ENCODE measurements at places on chromosomes 11 and 22. TPM values are rescaled to one million over a fixed set of nuclear protein-coding genes. Genes with fewer than 3 reads are reported as not detected.

DNA sequence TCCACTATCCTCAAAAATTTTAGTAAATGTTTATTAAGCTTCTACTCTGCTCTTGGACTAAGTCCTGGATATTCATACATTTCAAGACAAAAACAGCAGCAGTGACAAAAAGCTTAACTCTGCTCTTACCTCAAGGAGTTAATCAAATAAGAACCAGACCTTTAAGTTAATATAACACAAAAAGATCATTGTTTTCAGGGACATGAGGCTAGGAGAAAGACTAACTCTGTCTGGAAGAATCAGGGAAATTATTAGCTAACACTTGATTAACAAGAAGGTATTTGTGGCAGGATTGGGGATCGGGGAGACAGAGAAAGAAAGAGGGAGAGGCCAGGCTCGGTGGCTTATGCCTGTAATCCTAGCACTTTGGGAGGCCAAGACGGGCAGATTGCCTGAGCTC lies 74.4 kb downstream of the PPP2R1B start:
- DNase-seq: no peak

GRCh38 chr22:46573781-46574437 lies 36.5 kb upstream of the CELSR1 start:
- no peak for DNase-seq

LMO2 gene
- total RNA-seq: 0.70 TPM

DNA sequence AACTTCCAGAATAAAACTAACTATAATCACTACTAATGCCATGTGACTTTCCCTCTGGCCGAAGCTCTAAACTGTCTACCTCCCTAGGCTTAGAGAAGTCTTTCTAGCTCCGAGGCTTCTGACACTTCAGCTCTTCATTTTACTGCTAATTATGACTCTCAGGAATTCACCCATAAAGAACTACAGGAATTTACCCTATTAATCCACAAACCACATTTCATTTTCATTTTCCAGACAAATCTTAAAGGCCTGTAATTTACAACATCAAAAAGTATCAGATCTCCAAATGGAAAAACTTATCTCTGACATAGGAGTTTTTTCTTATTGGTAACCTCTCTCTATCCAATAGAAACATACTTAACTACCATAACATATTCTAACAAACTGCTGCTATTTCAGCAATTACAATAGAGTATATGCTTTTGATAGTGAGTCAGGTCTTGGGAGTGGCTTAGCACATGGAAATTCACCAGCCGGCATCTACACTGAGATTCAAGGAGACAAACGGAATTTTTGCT lies 33.4 kb downstream of the MRTFA start:
- no peak for DNase-seq

DNA sequence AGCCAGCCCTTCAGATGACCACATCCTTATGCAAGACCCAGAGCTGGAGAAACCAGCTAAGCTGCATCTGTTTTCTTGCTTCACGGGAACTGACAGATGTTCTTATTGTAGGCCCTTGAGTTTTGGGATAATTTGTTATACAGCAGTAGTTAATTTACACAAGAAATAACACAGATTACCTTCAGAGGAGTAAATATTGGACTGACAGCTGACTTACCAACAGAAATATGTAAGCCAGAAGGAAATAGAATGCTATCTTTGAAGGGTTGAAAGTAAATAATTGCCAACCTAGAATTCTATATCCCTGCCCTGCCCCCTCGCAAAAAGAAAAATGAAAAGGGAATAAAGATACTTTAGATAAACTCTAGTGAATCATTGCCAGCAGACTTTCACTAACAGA lies 124.1 kb downstream of the WNT7B start:
- no peak for DNase-seq

DNA sequence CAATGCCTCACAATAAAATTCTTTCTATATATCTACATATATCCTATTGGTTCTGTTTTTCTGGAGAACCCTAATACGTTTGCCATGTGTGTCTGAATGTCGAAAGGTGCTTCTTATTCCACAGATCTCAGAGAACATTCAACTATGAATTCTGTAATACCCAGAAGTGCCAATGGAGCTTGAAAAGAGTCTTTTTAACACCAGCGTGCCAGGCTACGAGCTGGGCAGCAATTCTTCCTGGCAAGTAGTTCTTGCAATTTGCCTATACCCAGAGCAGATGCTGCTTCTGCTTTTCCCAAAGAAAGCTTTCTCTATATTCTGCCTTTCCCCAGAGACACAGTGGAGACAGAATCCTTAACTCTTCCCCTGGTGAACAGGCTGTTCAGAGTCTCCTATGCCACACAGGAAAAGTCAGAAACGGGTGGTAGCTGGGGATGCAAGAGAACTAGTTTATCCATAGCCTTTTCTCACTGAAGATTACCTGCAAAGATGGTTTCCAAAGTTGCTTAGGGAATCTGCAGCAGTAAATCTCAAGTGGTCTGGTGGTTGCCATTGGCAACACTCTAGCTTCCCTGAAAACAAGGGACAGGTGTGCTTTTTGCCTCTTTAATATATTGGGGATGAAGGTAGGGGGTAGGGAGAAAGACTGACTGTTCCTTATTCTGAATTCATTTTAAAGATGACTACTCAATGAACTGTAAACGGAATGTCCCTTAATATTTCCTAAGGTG lies 16.8 kb upstream of the PAFAH1B2 start:
- DNase-seq: no peak
